Esophagus muscularis mucosa (tissue), 4 donors: ENCODE measurements at places on chromosomes 1 and 21. TPM values are rescaled to one million over a fixed set of nuclear protein-coding genes. Genes with fewer than 3 reads are reported as not detected.

- DNase-seq = no peak
Measured at GRCh38 chr1:181685211-181685610, 201.9 kb downstream of the CACNA1E start.

DNA sequence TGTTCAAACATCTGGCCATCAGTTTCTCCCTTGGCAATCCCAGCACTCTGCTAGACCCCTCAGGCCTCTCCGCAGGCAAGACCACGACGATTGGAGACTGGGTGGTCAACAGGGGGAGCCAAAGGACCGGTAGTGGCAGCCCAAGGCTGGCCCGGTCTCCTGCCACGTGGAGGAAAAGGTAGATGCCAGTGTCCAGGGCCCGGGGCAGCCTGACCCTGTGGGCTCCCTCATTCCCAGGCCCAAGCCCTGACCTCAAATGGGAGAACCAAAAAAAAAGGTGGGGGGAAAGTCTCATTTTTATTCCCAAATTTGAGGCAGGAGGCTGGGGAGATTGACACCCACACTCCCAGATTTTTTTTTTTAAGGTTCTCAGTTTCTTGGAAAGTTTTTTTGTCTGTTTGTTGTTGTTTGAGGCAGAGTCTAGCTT is 24.8 kb downstream of the S100A6 start:
- DNase-seq = no peak

- no peak for DNase-seq
Measured at GRCh38 chr1:99621340-99621901, 24.5 kb upstream of the PALMD start.

DNA sequence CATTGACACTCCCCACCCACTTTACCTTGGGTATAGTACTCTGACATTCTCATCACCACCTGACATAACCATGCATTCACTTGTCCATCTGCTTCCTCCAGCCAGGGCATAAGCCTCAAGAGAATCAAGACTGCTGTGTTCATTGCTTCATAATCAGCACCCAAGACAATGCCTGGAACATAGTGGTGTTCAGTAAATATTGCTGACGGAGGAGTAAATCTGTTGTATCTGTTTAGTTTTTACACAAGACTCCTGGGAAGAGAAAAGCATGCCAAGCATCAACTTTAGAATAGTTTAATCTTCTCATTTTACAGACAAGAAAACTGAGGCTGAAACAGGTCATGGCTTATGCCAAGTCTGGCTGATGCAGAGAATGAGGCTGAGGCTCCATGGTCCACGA is 173.9 kb upstream of the DUSP10 start:
- no peak for DNase-seq

DNA sequence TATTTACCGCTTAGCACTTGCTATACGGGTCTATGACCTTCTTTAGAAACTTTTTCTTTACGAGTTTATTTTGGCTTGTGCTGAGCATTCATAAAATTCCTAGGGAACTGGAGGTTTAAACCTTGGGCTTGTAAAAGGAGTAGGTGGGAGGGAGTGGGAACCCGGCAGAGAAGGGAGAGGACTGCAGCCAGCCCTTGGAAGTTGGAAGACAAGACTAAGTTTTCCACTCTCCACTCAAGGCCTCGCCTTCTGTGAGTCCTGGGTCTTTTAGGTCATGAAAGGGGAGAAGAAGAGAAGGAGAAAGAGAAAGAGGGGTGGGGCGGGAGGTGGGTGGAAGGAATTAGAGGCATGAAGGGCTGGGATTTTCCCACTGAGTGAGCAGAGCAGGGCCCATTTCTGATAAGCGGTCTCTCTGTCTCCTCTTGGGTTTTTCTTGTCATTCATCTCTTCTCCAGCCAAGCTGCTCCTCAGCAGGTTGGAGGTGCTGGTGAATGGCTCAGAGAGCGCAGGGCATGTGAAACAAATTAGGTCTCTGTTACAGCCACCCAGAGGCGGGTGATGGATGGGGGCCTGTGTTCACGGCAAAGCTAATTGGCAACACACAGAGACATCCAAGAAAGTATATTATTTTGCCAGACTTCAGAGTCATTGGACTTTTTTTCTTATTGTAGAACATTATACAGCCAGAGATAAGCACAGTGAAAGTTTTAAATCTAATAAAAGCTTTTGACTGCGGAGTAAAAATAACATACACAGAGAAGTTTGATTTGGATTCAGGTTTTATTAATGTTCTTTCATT is 247.3 kb downstream of the FOXD2 start:
- no peak for DNase-seq

DNA sequence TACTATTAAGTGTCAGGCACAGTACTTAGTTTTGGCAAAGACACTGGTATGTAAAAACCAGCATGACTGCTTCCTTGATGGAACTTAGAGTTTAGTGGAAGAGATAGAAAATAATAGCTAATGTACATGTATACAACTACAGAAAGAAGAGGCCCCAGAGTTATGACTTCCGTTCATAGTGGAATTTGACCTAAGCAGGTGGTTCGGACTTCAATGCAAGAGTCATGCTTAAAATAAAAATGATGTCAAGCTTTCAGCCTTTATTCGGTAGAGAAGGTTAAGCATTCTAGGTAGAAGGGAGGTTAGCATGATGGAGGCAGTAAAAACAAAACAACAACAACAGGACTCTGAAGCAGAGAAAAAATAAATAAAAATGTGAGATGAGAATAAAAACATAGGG is 165.9 kb downstream of the KCNT2 start:
- DNase-seq = no peak

GRCh38 chr1:228697207-228698016 is 37.9 kb upstream of the RHOU start:
- peak; percentile 83 for DNase-seq

- no peak for DNase-seq
Measured at GRCh38 chr1:61482170-61482734, 242.7 kb downstream of the TM2D1 start.

- no peak for DNase-seq
Measured at GRCh38 chr1:8022395-8023286, 3.5 kb downstream of the ERRFI1 start.

DNA sequence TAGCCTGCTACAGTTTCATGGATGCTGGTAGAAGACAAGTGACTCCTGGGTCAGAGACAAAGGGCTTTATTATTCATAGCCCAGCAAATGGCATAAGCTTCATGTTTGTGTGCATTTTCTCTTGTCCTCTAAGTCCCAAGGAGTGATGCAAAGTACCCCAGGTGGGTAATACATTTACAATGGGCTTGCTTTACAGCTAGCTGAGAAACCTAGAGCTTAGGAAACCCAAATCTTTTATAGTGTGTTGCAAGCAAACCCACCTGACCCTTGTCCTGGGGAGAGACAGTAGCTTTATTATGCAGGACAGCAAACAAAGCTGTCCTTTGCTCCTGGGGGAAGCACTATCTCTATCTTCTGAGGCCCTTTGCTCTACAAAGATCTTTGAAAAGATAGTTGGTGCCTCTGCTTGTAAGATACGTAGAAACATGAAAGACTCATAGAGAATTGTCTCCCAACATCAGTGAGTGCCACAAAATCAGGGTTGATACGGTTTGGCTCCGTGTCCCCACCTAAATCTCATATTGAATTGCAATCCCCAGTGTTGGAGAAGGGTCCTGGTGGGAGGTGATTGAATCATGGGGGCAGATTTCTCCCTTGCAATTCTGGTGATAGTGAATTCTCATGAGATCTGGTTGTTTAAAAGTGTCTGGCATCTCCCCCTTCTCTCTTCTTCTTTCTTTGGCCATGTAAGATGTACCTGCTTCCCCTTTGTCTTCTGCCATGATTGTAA is 315.8 kb upstream of the USP24 start:
- no peak for DNase-seq

DNA sequence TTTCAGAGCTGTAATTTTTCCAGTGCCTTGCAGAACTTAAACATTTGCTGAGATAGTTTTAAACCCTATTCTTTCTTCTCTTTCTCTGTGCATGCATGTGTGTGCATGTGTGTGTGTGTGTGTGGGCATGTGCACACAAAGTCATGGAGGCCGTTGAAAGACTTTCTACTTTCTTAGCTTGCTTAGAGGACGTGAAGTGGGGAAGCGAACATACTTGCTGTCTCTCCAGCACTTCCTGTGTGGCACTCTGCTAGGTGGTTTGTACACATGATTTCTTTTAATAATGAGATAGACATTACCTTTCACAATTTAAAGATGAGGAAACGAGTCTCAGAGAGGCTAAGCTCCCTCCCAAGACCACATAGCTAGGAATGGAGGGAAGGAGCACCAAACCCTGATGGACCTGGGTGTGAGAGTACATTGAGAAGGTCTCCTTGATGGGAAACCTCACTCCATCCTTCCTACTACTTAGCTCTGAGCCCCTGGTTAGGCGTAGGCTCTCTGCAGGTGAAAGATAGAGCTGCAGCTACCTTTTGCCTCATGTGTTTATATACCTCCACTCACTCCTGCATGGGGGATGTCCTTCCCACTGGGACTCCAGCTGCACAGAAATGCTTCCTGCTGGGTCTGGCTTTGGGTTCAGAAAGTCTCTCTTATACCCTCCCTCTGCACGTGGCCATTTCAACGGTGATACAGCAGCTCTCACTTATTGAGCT is 101.9 kb upstream of the USP24 start:
- no peak for DNase-seq

DNA sequence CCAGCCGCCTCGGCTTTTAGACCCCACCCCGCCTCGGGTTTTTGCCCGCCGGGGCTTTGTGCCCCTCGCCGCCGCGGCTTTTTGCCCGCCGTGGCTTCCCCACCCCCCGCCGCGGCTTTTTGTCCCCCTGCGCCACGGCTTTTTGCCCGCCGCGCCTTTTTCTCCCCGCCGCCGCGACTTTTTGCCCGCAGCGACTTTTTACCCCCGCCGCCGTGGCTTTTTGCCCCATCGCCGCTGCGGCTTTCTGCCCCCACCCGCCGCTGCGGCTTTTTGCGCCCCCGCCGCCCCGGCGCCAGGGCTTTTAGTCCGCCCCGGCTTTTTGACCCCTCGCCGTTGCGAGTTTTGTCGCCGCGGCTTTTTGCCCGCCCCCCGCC is 474.4 kb downstream of the FAM72C start:
- DNase-seq = no peak

DNA sequence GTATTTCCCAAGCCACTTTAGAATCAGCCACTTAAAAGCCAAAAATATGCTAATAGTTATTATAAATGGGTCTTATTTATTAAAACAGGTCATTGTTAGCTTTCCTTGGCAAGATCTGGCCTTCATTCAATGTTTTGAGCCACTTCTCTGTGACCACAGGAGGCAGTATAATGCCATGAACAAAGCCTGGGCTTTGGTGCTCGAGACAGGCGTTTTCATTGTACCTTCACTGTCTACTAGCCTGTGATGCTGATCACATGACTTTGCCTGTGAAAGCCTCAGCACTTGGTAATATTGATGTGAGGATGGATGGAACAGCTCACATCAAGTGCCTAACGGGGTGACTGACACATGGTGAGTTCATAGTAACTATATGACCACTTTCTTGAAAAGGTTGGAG is 217.0 kb downstream of the RWDD3 start:
- no peak for DNase-seq

GRCh38 chr1:109827466-109827865 is 63.7 kb upstream of the EPS8L3 start:
- no peak for DNase-seq

DNA sequence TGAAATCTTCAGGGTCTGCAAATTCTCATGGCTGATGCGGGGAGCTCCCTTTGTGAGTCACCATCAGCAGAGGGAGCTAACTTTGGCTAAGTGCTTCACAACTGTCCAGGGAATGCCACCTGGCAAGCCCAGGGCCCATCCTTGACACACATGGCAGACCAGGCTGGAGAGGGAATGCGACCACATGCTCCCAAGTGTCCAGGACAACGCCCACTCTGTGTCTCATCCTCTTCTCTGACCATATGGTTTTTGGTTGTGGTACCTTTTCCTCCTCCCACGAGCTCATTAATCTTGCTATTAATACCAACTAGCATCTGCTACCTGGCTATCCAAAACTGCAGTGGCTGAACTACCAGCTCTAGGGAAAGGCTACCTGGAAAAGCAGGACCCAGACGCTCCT is 37.1 kb upstream of the CLSTN1 start:
- DNase-seq = no peak

MYOG gene
- total RNA-seq = not detected

B3GALT2 gene
- total RNA-seq = 4.6 TPM

PROX1 gene
- total RNA-seq = 2.0 TPM

AJAP1 gene
- total RNA-seq = 0.84 TPM

INPP5B gene
- 38.3 TPM for total RNA-seq

RSBN1 gene
- total RNA-seq = 24.3 TPM
